CD4-positive, alpha-beta T cell treated with Interleukin-4 for 4 hours (primary cell): ENCODE measurements at places on chromosomes 11 and 22.

DNA sequence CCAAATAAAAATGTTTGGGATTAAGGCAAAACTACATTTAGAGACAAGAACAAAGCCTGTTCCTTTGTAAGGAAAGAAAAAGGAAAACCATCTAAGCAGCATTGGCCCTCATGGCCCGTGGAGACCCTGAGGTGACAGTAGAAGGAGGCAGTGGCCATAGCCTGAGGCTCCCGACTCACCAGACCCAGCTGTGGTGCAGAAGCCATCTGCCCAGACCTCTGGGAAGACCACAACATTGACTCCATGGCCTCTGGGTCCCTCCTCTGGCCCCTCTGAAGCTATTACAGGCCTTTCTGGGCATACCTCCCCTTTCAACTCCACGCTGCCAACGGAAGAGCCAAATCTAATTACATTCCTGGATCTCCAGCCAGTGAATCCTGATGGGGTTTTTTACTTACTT, 6.4 kb downstream of the PRAME start:
- DNase-seq: no peak

DNA sequence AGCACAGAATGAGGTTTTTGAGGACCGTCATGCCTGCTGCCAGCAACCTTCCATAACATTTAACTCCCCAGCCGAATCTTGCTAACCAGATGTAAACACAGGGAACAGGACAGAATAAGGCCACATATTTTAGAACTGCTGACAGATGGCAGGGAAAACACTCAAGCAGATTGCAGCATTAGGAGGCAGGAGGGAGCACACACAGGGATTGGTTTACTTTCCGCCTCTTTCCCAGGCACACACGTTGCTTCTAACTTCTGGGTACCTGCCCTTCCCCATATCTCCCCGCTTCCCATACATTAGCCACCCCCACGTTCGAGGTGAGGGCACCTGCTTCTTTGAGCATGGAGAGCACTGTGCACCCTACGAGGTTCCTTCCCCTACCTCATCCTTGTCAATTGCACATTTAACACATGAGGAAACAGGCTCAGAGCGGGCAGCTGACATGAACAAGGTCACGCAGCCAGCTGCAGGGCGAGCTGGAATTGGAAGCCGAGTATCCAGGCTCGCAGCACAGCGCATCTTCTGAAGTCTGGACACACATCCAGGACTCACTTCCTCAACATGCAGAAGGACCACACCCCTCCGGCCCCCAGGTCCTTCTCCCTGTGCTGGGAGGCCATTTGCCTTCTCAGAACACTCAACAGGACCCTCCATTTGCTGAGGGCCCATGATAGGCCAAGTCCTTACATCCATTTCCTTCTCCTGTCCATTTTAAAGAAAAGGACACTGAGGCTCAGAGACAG, 18.7 kb downstream of the ASPHD2 start:
- no peak for DNase-seq

DNA sequence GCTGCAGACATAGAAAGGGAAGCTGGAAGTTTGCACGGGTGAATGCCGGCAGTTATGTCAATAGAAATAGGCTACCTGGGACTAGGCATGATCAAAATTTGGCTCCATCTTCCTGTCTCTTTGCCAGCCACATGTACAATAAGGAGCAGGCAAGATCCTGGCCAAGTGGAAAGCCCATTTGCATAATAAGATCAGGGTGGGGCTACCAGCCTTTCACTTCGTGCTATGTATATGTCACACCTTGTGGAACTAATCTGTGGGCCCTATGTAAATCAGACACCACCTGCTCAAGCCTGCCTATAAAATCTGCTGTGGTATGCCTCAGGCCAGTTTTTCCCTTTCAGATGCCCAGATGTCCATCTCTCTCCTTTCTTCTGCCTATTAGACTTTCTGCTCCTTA, 79.3 kb upstream of the DRD2 start:
- DNase-seq: no peak

- DNase-seq: no peak
Observed at GRCh38 chr11:127943152-127943551, 644.2 kb downstream of the ETS1 start.

- no peak for DNase-seq
Observed at GRCh38 chr11:60362241-60362640, 16.1 kb upstream of the MS4A7 start.

DNA sequence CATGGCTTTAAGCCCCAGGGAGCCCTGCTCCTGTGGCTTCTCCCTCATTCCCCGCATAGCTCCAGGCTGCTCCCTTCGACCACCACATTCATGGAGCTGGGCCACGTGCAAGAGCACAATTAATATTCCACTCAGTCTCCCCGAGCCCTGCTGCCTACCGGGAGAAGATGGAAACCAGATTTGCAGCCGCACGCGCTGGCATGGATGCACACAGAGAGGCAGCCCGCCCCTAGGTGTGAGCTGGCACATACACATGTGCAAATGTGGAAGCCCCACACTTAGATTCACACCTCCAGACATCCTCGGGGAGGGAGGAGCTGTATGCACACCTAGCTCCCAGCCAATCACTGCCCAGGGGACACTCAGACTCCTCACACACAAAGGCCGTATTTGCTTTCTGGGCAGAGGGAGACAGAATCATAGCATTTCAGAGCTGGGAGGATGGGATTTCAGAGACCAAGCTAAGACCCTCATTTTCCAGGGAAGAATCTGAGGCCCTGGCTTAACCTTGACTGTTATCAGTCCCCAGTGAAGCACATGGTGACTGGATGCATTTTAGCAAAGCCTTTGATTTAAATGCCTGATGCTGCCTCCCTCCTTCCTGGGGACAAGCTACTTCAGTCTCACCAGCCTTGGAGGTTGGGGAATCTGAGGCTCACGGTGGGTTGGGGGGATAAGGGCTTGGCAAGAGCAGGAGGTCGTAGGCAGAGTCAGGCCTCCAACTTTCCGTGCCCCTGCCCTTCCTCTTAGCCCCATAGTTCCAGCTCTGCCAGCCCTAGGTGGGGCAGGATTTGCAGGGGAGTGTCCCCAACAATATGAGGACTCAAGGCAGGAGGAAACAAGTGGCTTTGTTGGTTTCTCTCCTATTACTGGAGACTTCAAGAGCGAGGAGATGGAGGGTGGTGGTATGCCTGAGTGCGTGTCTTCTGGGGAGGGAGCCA, 5.3 kb upstream of the CREB3L1 start:
- no peak for DNase-seq

DNA sequence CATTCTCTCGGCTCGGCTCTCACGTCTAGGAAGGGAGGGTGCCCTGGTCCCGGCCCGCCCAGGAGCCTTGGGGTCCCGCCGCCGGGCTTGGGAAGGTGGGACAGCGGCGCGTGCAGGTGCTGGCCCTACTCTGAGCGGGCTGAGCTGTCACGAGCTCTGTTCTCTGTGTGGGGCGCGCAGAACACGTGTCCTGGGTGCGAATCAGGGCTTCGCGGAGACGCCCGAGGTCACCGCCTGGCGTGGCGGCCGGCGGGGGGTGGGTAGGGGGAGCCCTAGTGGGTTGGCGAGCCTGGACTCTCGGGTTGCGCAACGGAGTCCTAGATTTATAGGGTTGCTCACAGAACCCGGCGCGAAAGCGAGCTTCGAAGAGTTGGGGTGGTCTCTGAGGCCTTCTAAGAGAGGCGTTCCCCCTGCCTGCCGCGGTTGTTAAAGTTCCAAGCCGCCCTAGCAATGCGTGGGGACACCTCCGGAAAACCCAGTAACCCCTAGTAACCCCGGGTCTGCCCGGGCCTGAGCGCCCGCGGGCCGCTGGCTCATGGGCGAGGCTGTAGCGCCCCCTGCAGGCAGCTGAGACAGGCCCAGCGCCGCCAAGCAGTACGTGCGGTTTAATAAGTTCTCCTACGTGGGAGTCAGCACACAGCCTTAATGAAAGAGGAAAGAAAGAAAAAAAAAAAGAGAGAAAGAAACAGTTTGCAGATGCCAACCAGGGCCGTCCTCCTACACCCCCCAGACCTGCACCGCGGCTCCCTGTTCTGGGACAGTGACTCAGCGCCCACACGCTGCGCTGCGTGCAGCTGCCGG, 2.7 kb downstream of the ADM start:
- DNase-seq: peak; percentile 77

GRCh38 chr22:36923131-36923788, 9.8 kb downstream of the CSF2RB start:
- no peak for DNase-seq

- DNase-seq: no peak
Observed at GRCh38 chr22:44394246-44395117, 81.7 kb upstream of the SHISAL1 start.

DNA sequence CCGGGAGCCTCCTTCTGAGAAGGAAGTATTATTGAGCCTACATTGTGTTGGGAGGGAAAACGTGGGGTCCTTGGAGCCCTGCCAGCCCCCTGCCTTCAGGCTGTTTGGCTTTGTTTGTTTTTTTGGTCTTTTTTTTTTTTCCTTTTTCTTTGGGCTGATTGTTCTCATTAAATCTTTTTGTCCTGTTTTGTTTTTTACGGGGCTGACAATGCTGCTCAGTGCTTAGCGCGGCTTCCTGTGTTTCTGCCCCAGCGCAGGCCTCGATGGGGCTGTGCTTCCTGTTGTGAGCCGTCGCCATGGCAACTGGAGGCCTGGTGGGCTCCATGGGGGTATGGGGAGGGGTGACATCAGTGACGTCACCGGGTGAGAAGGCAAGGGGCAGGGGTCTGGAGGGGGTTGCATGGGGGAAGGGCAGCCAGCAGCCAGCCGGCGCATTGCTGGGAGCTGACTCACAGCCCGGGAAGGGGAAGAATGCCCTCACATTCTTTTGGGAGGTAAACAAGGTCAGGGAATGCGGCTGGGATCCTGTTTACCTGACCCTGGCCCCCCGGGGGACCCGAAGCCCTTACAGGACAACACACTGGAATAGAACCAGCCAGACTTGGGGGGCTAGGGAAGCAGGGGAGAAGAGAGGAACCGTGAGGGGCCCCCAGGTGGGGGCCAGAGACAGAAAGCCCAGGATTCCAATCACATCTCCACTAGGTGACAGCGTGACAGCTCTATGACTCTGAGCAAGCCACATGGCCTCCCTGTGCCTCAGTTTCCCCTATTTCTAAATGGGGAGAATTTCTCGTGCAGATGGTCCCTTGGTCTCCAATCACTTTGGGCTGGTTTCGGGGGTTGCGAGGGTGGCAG, 22.2 kb upstream of the CBX7 start:
- peak; percentile 92 for DNase-seq

DNA sequence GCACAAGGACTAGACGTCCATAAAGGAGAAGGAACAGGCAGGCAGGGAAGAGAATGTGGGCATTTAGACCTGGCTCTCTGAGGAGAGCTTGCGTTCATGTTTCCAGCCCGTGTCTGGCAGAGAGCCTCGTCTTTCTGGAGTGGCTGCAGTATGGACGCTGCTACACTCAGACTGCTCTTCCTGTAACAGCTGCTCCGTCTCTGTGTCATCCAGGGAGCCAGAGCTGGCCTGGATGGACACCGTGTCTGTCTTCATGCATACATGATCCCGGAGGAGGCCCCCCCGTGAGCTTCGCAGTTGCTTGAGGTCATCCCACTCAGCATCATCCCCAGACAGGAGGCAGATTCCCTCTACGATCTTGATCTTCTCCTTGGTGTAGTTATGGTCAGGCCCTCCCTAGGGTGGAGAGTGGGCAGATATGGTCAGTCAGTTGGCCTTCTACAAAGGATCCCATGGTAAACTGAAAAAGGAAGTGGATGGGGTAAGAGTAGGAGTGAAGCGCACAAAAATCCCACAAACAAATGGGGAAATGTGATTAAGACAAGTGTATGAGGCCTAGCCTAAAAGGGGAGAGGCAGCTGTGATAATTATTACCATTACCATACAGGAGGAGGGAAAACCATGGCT, 13.0 kb upstream of the CKAP5 start:
- no peak for DNase-seq

GRCh38 chr22:32411829-32412592, at the start of gene RTCB:
TSS of gene RTCB (minus strand) at chr22:32412247. CDS start at chr22:32412156, 91 bp downstream.
- peak; percentile 95 for DNase-seq

- DNase-seq: no peak
Observed at GRCh38 chr11:130467116-130467900, 18.9 kb downstream of the ADAMTS15 start.

DNA sequence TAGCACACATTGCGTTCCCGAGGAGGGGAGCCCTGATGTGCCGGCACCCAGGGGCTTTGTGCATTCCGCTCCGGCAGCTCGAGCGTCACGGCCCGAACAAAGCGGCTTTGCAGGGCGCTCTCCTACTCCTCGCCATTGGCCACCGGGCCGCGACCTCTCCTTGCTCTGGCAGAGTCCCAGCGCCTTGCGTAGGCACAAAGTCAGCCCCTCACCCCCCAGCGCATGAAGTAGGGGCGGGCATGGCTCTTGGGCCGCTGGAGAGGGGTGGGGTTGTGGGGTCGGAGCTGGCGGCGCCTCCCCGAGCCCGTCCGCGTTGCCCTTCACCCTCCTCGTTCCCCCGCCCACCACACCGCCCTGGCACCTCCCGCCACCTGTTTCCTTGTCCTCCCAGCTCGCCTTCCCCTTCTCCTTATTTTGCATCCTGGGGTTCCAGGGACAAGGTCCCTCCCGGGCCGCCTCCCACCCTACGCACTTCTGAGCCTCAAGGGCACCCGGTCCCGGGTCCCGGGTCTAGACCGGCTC, 753 bp upstream of the PPARA start:
- peak; percentile 24 for DNase-seq
